ENCODE measurements at places on chromosomes 4 and X. TPM values are rescaled to one million over a fixed set of nuclear protein-coding genes. Genes with fewer than 3 reads are reported as not detected.

DNA sequence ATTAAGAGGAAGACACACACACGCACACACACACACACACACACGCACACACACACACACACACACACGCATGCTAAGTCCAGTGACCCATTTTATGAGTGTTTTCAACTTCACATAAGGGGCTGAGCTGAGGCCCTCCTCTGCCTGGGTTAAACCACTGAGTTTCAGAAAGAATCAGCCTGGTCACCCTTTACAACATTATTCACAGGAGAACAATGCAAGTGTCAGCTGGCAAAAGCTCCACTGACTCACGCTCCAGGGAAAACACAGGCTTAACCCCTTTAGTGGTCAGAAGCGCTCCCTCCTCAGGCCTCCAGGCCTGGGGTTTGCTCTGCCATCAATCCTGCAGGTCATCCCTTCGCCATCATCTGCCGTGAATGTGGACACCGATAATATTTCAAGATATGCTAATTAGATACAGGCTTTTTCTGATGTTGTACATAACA, 46.9 kb downstream of the ACOX3 start:
- DNase-seq: no peak

DNA sequence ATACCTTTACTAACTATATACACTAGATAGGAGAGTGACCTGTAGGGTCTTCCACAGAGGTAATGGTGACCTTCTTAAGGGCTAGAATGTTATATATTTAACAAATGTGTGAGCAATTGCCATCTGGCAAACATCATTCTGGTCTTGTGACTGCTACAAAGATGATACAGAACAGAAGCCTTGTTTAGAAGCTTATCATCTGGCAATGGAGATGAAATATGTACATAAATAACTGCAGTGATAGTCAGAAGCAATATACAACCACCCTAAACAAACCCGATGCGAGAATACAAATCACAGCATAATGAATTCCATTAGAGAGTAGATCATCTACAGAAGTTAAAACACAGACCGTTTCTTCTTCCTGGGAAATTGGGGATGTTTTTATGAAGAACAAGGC, 952.7 kb upstream of the SLIT2 start:
- no peak for DNase-seq

DNA sequence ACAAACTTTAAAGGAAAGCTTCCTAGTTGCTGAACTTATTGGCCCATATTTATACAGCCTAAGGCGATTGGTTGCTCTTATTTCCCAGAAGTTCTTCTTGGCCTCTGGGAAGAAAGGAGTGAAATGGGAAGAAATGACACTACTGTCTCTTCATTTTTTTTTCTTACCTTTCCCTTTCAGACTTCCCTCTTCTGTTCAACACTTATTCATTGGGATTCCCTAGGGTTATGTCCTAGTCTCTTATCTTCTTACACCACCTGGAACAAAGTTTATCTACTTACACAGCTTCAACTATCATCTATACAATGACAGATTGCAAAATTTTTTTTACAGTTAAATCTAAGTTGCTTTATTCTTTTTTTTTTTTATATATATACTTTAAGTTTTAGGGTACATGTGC, 68.0 kb downstream of the SNX12 start:
- DNase-seq: no peak

DNA sequence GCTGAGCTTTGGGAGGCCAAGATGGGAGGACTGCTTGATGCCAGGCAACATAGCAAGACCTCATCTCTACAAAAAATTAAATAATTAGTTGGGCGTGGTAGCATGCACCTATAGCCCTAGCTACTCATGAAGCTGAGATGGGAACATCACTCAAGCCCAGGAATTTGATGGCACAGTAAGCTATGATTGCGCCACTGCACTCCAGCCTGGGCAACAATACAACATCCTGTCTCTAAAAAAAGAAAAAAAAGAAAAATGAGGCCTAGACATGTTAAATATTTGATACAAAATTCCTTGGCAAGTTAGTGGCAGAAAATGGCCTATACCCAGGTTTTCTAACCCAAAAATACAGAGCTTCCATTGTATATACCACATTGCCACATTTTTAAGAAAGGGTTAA, 88.1 kb upstream of the MAB21L2 start:
- no peak for DNase-seq

Gene FOXR2
- polyA plus RNA-seq: not detected

DNA sequence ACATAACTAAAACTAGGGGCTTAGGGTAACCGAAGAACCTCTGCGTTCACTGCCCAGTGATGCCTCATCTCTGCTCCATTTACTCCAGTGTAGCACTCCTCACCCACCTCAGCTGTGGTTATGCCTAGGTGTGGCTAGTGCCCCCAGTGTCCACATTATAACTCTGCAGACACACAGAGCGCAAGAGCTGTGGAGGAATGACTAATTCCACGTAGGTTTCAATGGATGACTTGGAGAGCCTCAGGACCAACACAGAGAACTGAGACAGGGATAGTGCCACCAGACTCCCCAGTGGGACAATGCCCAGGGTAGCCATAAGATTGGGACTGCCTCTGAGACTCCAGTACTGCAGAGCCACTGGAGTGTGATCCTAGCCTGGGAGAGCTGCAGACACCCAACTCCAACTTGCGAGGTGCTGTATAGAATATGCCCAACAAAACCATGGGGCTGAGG, 542.4 kb upstream of the DIPK2B start:
- peak; percentile 65 for DNase-seq

Gene TMSB15C
- polyA plus RNA-seq: 1.5 TPM

GRCh38 chr4:30756553-30756952, 36.4 kb downstream of the PCDH7 start:
- DNase-seq: no peak

Gene FGF16
- not detected for polyA plus RNA-seq

DNA sequence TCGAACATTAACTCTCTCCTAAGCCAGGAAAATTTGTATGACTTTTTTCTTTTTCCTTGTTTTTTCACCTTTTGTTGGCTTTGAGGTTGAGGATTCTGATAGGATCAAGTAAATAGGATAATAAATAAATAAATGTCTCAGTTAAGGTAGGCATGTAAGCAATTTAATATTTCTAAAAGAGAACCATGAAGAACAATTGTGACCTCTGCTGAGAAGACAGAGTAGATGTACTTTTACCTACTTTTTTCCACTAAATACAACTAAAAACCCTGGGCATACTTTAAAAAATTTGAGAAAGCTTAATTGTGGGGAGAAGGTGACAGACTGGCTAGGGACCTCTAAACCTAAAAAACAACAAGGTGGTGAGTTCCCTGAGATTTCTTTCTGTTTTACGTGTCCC, 31.6 kb upstream of the CLNK start:
- no peak for DNase-seq

DNA sequence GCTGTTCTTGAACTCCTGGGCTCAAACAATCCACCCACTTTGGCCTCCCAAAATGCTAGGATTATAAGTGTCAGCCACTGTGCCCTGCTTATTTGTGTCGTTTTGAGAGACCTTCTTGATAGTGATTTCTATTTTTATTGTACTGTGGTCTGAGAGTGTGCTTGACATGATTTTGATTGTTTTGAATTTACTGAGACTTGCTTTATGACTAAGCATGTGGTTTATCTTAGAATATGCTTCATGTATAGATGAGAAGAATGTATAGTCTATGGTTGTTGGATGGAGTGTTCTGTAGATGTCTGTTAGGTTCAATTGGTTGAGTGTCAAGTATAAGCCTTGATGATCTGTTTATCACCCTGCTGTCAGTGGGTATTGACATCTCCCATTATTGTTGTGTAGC, 789.3 kb downstream of the IL1RAPL1 start:
- DNase-seq: no peak

Gene ARHGEF6
- 0.18 TPM for polyA plus RNA-seq

GRCh38 chr4:113312529-113312928, 263.1 kb downstream of the ANK2 start:
- DNase-seq: no peak

DNA sequence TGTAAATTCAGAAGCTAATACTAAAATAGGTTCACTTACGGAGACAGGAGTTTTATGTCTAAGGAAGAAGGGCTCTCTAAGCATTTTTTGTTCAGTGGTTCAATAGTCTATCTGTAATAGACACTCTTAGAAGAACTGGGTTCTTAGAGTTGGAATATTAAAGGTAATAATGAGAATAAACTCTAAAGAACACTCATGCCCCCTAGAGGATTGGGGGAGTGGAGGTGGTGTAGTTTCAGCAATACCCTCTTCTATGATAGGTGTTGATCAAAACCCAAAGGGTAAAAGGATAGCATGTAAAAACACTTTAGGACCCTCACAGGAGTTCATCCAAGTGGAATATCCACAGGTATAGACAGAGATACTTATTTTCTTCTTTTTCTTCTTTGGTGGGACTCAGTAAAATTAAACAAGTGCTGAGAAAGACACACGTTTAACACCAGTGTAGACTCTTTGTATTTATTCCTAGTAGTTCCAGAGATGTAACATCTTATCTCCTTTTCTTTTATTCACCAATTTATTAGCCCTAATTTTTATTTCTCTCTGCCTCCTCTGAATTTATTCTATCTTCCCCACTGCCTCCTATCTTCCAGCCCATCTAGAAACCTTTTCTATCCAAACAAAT, 25.7 kb upstream of the MND1 start:
- DNase-seq: no peak

GRCh38 chrX:17373337-17373736, 1.7 kb upstream of the NHS start:
- DNase-seq: no peak

Gene CLCN4
- polyA plus RNA-seq: 0.31 TPM

DNA sequence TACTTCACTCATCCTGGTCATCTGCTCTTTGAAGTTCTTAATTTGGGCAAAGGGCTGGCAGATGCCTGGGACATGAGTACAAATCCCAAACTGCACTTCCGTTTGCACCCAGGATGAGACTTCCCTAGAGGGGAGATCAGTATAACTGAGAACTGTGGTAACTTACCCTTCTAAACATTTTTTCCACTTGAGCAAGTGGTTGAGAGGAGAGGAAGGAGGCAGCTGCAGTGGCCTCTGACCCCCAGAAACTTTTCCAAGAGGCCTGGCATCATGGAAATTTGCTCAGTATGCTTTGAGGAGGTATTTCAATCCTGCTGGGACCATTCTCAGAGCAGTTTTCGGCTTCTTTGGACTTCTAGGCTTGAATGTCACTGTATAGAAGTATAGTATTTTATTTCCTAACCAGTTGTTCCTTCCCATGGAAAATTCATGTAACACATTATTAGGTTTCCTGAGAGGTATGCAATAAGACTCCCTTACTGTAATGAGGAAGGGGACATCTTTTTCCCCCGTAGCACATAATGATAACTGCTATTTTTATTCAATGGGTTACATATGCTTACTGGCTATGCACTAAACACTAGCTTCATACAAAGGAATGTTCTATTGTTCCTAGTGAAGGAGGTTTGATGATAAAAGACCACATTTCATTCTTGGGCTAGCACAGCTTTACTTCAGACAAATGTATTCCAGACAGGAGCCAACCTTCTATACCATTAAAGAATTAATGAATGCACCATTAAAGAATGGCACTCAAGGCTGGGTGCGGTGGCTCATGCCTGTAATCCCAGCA, 129.3 kb downstream of the SHROOM3 start:
- DNase-seq: no peak

GRCh38 chrX:107676559-107677378, 48.5 kb downstream of the PRPS1 start:
- DNase-seq: no peak
